H4 (cell line): ENCODE measurements at places on chromosomes 2 and 18.

DNA sequence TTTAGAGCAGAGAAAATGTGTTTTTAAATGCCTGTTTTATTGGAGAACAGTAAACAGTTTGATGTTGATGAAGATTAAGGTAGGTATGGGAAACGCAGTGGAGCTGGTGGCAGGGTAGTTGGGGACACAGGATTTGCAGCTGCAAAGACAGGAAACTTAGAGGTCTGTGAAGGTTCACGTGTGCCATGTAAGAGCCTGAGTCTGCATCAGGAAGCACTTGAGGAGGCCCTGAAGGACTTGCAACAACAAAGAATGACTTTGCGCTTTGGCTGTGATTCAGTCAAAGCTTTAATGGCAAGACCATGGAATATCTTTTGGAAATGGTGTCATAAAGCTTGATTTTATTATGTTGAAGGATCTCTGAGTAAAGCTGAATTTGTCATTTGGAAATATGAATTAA lies 347.6 kb upstream of the KCNJ3 start:
- no peak for DNase-seq

- no peak for DNase-seq
Observed at GRCh38 chr2:231464576-231465540, 574 bp upstream of the NCL start.

DNA sequence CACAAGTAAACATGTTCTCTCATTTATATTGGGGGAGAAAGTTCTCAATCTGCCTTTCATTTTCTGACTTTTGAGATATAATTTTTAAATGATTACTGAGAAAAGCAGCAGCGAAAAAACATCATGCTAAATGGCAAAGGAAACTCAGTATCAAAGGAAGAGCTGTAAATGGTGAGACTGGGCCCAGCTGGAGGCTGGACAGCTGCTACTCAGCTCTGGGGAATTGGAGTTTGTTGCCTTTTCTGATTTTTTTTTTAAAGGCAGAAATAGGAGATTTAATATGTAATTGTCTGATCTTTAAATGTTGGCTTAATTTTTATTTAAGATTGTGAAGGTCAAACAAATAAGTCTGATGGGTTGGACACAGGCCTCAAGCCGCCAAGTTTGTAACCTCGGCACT lies 137.1 kb upstream of the TACR1 start:
- no peak for DNase-seq

DNA sequence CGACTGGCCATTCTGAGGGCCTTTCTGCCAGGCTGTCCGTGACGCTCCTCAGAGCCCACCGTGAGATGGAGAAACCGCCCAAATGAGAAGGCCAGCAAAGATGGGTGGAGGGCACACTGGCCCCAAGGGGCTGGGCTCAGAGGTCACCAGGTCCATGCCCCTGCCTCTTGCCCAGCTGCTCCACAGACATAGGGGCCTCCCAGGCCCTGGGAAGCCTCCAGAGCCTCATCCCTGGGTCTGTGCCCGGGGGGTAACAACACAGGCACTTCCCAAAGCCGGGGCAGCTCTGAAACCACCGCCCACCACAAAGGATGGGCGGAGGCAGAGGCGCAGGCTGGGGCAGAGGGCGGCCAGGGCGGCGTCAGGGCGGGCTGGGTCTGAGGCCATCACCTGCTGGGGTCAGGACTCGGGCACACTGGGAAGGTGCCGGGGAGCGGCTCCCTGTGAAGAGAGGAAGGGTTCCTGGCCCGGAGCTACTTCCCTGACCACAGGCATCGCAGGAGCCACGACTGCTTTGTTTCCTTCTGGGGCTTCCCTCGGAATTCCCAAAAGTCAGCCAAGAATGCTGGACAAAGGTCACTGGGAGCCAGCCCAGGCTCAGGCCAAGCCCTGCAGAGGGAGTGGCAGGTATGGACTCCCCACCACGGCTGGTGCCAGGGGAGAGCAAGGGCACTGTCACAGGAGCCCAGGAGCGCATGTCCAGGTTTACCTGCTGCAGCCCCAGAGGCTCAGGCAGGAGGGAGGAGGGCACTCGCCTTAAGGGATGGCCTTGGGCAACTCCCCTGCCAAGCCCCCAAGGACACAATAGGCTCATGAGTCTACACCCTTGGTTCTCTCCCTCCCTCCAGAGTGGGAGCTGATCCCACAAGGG lies 9.4 kb downstream of the CYP26B1 start:
- no peak for DNase-seq

GRCh38 chr2:210170446-210171303 lies 534 bp downstream of the KANSL1L start:
- peak; percentile 87 for DNase-seq

- no peak for DNase-seq
Observed at GRCh38 chr2:211086049-211086448, 529.6 kb downstream of the CPS1 start.

DNA sequence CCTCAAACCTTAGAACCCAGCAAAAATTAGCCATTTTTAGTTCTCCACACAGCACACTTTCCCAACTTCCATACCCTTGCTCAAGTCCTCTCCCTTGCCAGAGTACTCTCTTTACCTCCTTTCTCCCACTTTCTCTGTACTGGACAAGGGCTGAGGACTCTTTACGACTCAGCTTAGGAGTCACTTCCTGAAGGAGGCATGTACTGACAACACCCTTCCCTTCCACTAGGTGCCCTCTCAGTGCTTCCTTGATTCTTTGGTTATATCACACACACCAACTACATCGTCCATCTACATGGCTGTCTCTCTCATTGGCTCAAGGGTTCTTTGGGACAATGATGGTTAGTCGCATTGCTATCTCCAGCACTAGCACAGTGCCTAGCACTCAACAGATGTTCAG lies 5.2 kb upstream of the C18orf63 start:
- peak; percentile 29 for DNase-seq

- DNase-seq = no peak
Observed at GRCh38 chr2:43144263-43144662, 82.1 kb downstream of the ZFP36L2 start.

- DNase-seq = no peak
Observed at GRCh38 chr18:725646-726045, 13.2 kb upstream of the ENOSF1 start.

DNA sequence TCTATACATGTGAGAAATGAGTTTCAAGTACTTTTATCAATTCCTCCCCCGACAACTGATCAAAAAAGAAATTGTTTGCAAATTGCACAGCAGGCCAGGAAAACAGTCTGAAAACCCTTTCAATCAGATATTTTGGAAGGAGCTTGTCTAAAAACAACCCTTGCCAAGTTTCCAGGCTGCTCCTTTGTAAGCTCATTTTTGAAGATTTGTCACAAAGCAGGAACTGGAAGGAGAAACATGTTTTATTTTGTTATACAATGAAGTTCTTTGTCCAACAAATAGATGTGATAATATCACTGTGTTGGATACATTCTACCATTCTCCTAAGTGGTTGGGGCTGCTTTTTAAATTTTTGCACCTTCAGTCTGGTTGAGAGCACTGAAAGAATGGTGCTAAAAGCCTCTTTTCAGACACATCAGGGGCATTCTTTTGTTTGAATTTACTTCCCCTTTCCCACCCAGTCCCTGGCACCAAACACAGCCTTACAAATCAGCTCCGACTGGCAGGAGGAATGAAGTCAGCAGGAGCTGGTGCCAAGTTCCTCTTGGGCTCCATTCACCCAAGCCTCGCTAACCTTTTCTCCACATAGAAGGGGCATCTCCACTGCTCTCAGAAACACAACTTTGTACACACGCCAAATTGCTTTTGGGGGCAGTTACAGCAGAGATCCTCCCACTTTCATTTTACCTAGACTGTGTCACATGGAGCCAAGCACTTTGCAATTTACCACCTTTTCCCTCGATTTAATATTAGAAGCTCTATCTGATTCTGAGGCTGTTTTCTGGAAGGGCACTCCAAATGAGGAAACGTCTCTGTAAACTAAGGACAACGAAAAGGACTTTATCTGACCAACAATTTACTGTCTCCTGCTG lies 88.0 kb downstream of the C1D start:
- DNase-seq = no peak

- no peak for DNase-seq
Observed at GRCh38 chr18:627231-627630, 30.2 kb upstream of the TYMS start.

GRCh38 chr18:48914581-48915251 lies 36.0 kb downstream of the SMAD7 start:
- DNase-seq = no peak

- DNase-seq = no peak
Observed at GRCh38 chr18:69897397-69898108, 50.1 kb downstream of the CD226 start.

DNA sequence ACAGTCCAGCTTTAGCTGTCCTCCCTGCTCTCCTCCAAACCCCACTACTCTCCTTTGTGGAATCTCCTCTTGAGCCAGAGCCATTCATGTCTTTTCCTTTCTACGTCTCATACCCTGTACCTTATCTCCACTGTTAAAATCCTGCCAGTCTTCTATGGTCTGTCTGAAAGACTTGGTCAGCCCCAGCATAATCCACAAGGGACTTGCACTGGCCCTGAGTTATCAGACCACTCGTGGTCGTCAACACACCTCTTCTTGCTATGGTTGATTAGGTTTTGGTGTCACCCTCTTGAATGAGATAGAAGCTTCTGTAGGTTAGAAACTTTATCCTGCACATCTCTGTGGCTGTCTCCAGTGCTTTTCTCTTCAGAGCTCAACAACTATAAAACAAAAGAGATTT lies 56.8 kb downstream of the MYO1B start:
- DNase-seq = no peak

- DNase-seq = no peak
Observed at GRCh38 chr2:5482929-5483331, 209.3 kb upstream of the SOX11 start.

DNA sequence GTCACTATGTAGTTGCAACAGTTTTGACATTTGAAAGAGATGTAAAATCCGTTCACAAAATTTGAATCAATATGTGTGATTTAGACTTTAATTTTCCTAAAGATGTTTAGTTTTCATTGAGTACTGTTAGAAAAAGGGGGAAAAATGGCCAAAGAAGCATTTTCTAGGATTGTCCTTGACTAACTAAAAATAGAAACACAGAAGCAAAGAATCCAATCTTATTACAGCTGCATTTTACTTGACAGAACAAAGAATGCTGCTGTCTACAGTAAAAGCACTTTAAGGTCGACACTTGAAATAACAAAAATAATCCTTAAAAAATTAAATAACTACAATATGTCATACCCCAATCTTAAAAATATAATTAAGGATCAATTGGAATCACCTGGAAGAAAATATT lies 48.9 kb downstream of the FRZB start:
- no peak for DNase-seq

DNA sequence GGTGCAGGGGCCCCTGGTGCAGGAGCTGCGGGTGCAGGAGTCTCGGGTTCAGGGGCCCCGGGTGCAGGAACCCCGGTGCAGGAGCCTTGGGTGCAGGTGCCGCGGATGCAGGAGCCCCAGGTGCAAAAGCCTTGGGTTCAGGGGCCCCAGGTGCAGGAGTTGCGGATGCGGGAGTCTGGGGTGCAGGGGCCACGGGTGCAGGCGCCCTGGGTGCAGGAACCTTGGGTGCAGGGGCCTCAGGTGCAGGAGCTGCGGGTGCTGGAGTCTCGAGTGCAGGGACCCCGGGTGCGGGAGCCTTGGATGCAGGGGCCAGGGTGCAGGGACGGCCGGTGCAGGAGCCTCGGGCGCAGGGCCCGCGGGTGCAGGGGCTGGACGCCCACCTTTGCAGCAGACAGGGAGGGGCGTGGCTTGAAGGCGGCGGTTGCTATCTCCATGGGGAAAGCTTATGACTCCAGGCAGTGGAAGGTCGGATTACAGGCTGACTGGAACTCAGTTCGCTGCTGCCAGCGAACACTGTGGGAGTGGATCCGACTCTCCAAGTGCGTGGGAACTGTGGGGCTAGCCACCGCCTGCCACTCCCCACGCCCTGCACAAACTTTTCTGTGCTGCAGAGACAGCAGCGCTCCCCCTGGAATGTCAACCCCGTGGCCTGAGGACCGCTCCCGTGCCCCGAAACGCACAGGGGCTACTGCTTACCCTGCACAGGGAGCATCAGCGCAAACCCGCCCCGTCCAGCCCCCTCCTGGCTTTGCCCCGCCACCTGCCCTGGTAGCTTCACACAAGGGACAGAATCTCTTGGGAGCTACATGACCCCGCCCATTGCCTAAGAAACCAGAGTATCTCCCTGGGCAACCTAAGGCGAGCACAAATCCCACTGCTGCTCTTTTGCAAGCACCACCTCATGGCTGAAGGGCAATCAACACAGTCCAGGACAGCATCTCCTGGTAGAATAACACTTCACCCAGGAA lies 40.3 kb downstream of the COPS9 start:
- no peak for DNase-seq

DNA sequence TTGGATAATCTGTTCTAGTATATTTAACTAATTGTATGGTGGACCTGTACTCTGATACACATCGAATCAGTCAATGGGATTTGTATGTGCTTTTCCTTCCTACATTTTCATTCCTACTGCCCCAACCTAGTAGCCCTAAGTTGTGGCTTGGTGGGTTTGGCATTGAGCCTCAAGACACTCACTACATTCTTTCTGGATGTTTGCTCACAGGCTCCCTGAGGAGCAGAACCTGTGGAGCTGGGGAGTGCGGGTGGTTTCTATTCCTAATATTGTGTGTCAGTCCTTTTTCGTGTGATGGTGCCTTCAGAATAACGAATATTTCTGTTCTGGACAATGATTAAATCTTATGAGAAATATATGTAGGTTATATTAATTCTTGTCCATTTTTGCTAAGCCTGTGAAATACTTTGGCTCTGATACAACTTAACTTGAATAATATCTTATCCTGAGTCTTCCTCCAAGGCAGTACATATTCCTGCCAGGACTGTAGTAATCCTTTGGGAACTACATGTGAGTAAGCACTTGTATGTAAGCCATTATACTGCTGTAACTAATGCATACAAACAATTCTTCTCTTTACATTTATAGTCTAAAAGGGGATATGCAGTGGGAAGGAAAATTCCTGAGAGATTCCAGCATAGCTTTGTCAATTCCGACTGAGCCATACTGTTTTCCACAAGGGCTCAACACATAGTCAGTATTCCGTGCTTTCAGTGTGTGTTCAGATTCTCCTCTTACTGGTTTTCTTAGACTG lies 150.6 kb downstream of the AGPS start:
- peak; percentile 64 for DNase-seq

DNA sequence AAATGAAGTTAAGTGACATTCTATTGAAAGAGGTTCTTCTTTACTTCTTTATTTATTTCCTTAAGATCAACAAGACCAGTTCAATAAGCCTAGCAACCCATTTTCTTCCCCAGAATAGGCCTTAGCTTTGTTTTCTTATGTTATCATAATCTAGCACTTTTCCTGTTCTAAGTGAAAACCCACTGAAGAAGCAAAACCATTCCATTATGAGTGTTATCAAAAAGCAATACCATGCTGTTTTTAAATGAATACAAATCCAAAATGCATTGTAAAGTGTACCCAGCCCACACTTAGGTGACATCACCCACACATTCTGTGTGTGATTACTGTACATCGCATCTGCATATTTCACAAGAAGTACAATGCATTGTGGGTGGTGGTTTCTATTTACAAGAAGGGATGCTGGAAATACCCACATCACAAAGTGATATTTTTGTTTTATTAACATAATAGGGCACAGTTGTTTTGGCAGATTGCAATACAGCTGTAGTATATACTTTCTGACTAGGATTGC lies 679.5 kb downstream of the KCNJ3 start:
- peak; percentile 33 for DNase-seq

- DNase-seq = no peak
Observed at GRCh38 chr2:110843959-110844510, 111.7 kb downstream of the ACOXL start.
